ENCODE measurements at places on chromosomes 16 and 17.

DNA sequence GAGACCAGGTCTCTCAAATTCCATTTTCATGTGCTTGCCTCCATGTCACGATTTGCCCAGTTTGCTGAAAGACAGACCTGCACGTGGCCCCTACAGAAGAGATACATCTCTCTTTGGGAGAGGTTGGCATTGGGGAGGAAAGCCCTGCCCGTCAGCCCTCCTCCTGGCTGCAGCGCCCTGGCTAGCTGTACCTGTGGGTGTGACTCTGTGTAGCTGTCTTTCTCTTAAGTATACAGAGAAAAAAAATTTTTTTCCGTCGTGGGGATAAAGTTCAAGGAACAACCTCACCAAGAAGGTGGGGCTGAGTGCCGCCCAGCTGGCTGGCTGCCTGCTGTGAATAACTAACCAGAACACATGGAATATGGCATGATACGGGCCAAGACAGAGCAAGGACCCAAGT is 26.5 kb downstream of the TMEM98 start:
- no peak for DNase-seq

DNA sequence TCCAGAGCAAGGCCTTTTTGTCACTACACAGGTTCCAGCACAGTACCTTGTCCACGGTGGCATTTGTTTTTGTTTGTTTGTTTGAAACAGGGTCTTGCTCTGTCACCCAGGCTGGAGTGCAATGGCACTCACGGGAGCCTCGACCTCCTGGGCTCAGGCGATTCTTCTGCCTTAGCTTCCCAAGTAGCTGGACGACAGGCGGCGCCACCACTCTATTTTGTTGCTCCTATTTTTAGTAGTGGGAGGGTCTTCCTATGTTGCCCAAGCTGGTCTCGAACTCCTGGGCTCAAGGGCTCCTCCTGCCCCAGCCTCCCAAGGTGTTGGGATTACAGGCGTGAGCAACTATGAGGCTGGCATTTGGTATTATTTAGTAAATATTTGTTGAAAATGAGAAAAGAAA is 10.3 kb downstream of the MRC2 start:
- DNase-seq, result no peak

DNA sequence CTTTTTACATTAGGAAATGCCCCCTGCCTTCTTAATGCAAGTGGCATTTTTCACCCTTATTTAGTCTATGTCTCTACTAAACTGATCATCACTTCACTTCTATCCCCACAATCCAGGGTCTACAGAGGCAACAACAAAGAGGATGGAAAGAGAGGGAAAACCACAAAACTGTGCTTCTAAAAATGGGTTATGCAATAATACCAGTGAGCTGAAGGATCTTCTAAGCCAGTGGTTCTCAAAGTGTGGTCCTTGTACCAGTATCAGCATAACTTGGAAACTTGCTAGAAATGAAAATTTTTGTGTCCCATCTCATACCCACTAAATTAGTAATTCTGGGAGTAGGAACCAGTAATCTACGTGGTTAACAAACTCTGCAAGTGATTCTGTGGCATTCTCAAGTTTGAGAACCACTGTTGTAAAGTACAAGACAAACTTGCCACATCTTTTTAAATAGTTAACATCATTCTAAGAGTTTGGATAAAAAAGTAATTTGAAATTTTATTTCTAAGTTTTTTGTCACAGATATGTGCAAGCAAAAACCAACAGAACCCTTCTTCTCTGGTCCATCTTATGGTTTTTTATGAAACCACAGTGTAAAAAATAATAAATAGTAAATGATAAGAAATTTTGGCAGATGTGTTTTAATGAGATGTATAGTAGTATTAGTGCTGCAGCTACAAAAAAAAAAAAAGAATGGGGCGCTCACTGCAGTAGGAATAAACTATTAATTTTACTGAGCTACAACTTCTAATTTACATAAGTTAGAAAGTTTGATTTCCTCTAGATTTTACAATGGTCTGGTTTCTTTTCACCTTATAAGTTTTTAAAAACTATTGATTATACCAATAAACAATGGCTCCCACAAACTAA is 16.2 kb downstream of the CDC27 start:
- DNase-seq, result no peak

- no peak for DNase-seq
Measured at GRCh38 chr16:53614346-53614745, 89.3 kb downstream of the RPGRIP1L start.

GRCh38 chr17:1829216-1829591 is 498 bp downstream of the SMYD4 start:
- DNase-seq, result no peak

- DNase-seq, result peak; percentile 5
Measured at GRCh38 chr16:49856672-49857330, 889 bp upstream of the ZNF423 start.

DNA sequence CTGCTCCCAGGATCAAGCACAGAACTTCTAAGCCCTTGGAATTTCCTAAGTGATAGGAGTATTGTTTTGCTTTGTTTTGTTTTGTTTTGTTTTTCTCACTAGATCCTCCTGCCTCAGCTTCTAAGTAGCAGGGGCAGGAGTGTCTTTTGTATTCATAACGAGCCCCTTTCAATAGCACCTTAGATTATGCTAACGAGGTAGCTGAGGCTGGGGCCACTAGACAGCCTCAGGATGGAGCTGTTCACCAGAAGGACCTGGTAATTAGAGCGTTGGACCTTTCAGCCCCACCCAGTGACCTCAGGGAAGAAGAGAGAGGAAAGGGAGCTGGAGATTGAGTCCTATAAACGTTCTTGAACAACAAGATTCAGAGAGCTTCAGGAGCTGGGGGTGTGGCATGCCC is 43.6 kb downstream of the IKZF3 start:
- DNase-seq, result no peak

- peak; percentile 32 for DNase-seq
Measured at GRCh38 chr16:78925083-78925767, 675.3 kb downstream of the MAF start.

DNA sequence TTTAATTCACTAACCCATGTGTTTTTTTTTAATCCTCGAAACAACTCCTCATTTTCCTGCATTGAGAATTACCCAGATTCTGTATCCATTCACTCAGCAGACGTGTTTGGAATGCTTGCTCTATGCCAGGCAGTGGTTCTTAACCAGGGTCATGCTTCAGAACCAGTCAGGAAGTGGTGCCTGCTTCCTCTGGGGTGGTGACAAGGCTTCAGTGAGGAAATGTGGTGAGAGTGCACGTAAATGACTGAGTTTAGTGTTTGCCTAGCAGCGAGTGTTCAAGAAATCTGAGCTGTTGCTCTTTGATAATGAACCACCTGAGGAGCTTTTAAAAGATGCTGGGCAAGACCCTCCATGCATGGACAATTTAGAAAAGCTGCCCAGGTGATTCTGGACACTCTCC is 9.9 kb downstream of the ZFP90 start:
- DNase-seq, result no peak

- no peak for DNase-seq
Measured at GRCh38 chr16:3594316-3595109, 16.9 kb downstream of the SLX4 start.

GRCh38 chr17:12637745-12638651 is 27.7 kb upstream of the MYOCD start:
- no peak for DNase-seq

DNA sequence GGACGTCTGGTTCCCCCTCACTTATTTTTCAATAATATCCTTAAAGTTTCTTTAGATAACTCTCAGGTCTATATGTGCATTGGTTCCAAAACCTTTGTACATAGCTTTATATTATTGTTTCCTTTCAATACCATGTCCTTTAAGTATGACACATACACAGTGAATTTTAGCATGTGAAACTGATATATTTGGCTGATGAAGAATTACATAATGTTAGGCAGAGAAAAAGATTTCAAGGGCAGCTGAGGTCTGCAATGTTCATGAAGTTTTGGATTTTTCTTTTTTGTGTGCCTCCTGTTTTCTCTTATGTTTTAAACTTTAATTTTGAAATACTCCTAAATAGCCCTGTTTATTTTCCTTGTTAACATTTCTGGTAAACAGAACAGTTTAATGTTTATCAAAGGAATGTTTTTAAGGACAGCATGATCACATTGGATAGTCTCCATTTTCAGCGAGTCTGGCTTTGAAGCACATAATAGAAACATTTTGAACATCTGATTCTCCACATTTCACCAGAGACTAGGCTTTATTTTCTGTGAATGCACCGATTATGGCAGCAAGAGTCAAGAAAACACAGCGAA is 32.9 kb upstream of the FBXO47 start:
- no peak for DNase-seq

GRCh38 chr16:90047714-90048346 is 28.6 kb upstream of the DBNDD1 start:
- DNase-seq, result no peak

DNA sequence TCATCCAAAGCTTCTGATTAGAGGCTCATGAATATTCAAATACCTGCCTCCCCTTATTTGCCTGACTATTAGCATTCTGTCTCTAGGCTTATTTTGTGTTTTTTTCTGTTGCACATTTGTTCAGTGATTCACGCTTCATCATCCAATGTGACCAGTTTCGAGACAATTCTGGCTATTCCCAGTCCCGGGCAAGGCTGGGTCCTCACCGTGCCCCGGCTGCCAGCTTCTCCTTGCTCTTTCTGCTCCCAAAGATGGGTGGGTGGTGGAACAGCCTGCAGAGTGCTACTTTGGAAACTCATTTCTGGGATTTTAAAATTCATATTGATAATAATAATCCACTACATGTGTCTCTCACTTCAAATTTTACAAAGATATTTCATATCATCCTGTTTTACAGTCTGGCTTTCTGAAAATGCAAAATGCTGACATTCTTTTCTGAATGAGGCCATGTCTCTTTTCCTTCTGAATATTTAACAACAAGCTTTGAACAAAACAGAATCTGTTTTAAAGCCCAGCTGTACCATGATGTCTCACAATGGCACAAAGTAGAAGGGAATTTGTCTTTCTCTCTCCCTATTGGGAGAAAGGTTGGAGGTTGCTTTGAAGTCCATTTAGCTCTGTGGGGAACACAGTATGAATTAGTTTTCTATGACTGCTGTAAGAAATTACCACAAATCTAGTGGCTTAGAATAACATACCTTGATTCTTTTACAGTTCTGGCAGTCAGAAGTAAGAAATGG is 116.9 kb upstream of the CDH13 start:
- DNase-seq, result no peak

GRCh38 chr16:53132406-53132805 is 77.6 kb downstream of the CHD9 start:
- no peak for DNase-seq

- no peak for DNase-seq
Measured at GRCh38 chr17:6936370-6937028, 59.4 kb upstream of the ALOX12 start.

GRCh38 chr17:59093145-59093701 is 13.5 kb downstream of the TRIM37 start:
- no peak for DNase-seq

DNA sequence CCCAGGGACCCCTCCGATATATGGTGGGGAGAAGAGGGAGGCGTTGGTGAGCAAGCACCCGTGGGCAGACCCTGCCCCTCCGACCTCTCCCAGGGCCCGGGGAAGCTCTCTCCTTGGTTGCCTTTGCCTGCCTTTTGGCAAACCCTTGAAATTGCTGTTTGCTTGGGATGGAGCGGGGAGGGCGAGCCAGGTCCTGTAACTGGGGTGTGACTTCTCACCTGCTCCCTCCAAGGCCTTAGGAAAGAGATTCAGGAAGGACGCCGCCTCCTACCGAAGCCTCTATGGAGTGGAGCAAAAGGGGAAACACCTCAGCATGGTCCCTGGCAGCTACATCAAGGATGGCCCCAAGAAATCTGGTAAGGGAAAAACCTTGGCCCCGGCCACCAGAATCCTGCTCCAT is 4.6 kb downstream of the C16orf78 start:
- no peak for DNase-seq

GRCh38 chr16:15553313-15554088 is 89.5 kb downstream of the MARF1 start:
- DNase-seq, result no peak

- no peak for DNase-seq
Measured at GRCh38 chr17:80894726-80895125, 96.9 kb upstream of the CHMP6 start.

- no peak for DNase-seq
Measured at GRCh38 chr16:24700549-24701392, 28.7 kb upstream of the TNRC6A start.

- no peak for DNase-seq
Measured at GRCh38 chr16:4583906-4584305, 27.8 kb downstream of the C16orf96 start.

- DNase-seq, result no peak
Measured at GRCh38 chr16:23944381-23944780, 108.6 kb downstream of the PRKCB start.

GRCh38 chr17:67390646-67391361 is 13.7 kb downstream of the PITPNC1 start:
- DNase-seq, result peak; percentile 46

DNA sequence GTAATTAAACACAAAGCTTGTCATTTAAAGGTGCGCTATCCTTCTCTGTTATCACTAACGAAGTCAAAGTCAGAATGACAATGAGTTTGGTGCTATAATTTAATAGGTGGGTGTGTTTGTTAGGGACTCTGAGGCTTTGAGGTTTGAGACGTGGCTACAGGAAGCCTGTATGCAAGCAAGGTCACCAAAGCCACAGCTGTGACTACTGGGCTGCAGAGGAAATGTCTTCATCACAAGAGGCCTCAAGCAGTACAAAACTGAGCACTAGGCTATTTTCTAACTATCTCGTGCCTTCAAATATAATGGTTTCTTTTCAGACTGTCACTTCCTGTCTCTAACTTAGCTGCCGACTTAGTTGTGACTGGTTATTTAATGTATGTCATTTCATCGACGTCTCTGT is 141.2 kb downstream of the AATF start:
- DNase-seq, result peak; percentile 22

GRCh38 chr17:39339272-39339671 is 62.2 kb downstream of the FBXL20 start:
- no peak for DNase-seq

- DNase-seq, result peak; percentile 85
Measured at GRCh38 chr17:49739641-49740271, 24.2 kb downstream of the FAM117A start.

DNA sequence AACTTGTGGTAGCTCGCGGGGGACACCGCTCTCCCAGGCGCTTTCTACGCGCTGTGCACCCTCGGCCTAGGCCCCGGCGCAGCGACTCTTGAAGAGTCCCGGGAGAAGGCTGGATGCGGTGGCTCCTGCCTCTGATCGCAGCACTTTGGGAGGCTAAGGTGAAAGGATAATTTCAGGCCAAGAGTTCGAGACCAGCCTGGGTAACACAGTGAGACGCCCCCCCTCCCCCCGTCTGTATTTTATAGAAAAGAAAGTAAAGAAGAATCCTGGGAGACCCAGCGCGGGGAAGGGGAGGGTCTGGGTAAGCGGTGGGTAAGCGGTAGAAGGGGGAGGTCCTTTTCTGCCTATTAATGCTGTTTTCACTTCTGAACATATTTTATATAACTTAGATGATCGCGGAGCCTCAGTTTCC is 486 bp upstream of the PLLP start:
- DNase-seq, result no peak

- no peak for DNase-seq
Measured at GRCh38 chr16:67394155-67395104, 1.1 kb upstream of the TPPP3 start.

- no peak for DNase-seq
Measured at GRCh38 chr17:65204001-65204400, 66.8 kb downstream of the RGS9 start.

All from stimulated activated CD4-positive, alpha-beta T cell treated with anti-CD3 and anti-CD28 coated beads, Interleukin-4, amount 100 ng/mL, for 4 hours (primary cell).